ENCODE measurements at places on chromosomes 6 and 20.

- DNase-seq: no peak
These were observed 52.9 kb upstream of the DEFB112 start for GRCh38 chr6:50102676-50103075.

GRCh38 chr6:7264041-7264440, 49.0 kb downstream of the SSR1 start:
- no peak for DNase-seq

- DNase-seq: no peak
These were observed 195.8 kb upstream of the FUT9 start for GRCh38 chr6:95819939-95820338.

DNA sequence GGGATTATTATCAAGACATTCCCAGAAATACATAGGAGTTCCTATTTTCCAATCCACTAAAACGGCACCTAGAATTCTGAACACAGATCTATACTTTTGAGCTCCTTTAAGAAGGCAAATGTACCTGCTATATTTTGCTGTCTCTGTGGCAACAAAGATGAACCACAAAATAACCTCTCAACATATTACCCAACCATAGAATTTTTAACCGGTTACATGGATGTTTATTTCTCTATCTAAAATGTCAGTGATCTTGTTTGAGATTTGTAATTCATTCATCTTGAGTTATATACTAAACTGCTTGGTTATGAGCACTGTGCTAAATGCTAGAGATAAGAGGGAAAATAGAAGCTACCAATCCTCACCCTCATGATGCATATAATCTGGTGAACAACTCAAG, 117.5 kb upstream of the HMGCLL1 start:
- DNase-seq: no peak

GRCh38 chr6:129596522-129596921, 113.5 kb downstream of the ARHGAP18 start:
- DNase-seq: no peak

DNA sequence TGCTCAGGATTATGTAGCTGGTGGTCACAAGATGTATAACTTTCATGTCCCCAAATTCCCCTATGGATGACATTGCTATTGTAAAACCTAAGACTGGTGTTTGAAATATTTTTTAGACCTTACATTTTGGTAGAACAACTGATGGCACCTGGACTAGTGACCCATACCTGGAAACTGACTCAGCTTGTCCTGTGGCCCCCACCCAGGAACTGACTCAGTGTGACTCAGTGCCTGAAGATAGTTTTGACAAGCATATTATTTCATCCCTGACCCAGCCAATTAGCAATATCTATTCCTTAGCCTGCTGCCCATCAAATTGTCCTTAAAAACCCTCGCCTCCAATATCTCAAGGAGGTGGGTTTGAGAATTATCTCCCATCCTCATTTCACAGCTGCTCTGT, 90.9 kb upstream of the GRIK2 start:
- DNase-seq: no peak

Measured in sciatic nerve (tissue), 2 donors.